ENCODE measurements at places on chromosomes 5 and 9.

DNA sequence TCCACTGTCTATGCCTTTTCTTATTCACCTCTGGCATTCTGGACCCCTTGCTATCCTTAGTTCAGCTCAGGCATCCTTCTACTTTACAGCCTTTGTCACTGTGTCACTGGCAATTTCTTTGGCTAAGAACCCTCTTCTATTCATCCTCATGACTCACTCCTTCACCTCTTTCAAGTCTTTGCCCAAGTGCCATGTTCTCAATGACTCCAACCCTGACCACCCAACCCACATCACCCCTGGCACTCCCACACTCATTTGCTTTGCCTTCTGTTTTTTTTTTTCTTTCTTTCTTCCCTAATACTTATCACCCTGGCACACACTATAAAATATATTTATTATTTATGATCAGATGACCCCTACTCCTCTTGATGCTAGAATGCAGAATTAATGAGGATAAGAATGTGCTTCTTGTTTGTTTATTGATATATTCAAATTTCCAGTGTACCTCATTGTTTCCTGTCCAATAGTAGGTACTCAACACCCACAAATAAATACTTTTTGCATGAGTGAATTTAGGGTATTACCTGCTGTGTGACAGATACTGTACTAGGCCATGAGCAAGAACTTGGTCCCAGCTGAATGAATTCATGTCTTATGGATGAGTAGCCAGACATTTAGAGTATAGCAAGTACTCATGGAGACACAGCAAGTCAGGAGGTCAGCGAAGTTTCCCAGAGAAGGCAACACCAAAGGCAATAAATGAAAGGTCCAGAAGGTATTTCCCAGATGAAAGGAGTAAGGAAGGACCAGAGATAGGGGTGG is 236.1 kb downstream of the PAPPA start:
- no peak for DNase-seq

- DNase-seq = peak; percentile 11
Observed at GRCh38 chr9:135062254-135062653, 25.2 kb upstream of the OLFM1 start.

GRCh38 chr5:160230686-160231527 is 1.6 kb downstream of the FABP6 start:
- no peak for DNase-seq

GRCh38 chr9:111481885-111482636 is 2.1 kb downstream of the ECPAS start:
- peak; percentile 57 for DNase-seq

DNA sequence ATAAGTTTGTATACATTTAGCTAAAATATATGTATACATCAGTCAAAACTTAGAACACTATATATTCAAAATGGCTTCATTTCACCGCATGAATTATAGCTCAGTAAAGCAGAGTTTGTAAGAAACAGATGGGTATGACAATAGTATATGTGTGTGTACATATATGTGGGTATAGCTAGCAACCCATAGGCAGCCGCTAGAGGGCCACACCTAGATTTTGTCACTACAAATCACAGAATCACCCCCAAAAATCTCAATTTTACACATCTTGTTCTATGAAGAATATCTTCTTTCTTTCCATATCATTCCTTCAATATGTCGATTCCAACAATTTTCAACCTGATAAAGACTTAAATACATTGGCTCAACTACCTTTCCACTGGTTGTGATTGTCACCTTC is 357.8 kb upstream of the CCNG1 start:
- DNase-seq = peak; percentile 54

- no peak for DNase-seq
Observed at GRCh38 chr9:114883709-114884108, 46.7 kb downstream of the TNFSF8 start.

- DNase-seq = no peak
Observed at GRCh38 chr5:55427157-55427556, 107.6 kb downstream of the PLPP1 start.

DNA sequence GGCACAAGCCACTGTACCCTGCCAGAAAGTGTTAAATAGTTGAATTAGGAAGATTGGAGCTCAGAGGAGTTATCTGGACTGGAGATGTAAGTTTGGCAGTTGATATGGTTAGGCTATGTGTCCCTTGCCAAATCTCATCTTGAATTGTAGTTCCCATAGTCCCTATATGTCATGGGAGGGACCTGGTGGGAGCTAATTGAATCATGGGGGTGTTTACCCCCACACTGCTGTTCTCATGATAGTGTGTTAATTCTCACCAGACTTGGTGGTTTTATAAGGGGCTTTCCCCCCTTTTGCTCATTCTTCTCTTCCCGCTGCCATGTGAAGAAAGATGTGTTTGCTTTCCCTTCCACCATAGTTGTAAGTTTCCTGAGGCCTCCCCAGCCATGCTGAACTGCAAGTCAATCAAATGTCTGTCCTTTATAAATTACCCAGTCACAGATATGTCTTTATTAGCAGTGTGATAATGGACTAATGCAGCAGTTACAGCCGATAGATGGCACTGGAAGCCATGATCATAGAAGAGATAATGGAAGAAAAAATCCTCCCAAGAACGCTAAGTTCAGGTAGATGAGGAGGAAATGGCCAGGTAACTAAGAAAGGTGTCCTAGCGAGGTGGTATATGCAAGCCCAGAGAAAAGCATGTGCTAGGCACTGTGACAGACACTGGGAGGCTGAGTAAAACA is 51.4 kb downstream of the TNFSF8 start:
- no peak for DNase-seq

DNA sequence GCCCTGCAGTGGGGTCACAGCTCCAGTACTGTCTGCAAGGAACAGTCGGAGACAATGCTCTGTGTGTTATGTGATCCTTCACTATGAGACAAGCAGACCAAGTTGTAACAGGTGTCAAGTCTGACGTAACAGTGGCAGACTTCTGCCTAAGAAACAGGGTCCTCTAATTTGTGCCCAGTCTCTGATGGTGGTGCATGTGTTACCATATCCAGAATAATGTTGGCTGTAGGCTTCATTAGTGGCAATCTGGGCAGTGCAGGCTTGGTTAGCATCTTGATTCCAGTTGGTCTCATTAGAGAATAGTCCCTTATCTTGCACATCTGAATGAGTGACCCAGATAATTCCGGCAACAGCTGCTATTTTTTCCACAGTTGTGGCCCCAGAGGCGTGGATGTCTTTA is 33.8 kb downstream of the ZNF131 start:
- DNase-seq = no peak

DNA sequence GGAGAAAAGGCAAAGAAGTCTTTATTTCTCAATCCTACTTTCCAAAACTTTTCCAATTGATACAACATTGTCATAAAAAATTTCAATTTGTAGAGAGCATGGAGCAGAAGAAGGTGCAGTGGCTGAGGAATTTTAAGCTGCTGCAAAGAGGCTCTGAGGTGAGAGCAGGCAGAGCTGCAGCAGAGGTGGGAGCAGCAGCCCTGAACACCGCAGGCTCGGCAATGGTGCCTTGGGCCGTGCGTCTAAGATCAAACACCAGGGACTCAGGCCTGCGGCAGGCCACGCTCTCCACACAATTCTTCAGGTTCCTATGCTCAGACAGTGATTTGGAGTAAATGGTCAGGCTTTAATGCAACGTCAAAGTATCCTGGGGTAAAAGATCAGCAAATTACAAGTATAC is 46.3 kb downstream of the SIL1 start:
- peak; percentile 65 for DNase-seq

- peak; percentile 81 for DNase-seq
Observed at GRCh38 chr5:131264451-131265099, 722 bp downstream of the CDC42SE2 start.

DNA sequence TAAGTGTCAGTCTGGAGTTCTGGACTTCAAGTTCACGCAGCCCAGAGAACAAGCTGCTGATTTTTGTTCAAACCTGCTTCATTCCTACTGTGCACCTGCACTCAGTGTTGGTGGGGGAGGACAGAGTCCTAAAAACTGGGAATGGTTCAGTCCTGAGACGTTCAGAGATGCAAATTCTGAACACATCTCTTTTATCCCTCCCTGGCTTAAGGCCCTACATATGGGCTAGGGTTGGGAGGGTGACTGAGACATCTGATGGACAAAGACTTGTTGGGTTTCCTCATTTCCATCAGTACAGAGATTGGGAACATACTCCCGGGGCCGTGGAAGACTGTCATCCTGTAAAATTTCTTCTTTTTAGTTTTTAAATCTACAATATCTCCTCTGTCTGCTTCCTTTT is 83.0 kb upstream of the TTC23L start:
- no peak for DNase-seq

GRCh38 chr5:113125371-113125770 is 148.8 kb downstream of the DCP2 start:
- no peak for DNase-seq

GRCh38 chr5:91182763-91183162 is 200.4 kb downstream of the ARRDC3 start:
- peak; percentile 50 for DNase-seq

DNA sequence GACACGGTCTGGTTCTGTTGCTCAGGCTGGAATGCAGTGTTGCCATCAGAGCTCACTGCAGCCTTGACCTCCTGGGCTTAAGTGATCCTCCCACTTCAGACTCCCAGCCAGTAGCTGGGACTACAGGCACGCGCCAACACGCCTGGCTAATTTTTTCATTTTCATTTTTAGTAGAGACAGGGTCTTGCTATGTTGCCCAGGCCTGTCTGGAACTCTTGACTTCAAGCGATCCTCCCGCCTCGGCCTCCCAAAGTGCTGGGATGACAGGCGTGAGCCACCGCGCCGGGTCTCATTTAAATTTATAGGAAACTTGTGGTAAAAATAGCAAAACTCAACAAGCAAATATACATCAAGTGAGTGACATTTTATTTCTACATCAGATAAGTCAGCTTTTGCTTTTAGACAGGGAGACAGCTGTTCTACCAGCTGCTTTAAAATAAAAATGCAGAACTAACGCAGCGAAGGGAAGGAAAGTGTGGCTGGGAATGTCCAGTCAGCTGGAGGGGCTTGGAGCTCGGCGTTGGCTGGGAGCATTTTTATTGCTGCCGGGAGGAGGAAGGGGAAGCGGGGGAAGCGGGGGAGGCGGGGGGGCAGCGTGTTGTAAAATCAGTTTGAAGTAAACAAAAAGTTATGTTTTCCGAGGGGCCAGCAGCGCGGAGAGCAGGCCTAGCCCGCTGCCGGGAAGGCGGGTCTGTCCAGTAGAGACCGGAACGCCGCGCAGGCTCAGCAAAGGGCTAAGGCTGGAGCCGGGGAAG is 707 bp upstream of the ZFYVE16 start:
- peak; percentile 42 for DNase-seq

DNA sequence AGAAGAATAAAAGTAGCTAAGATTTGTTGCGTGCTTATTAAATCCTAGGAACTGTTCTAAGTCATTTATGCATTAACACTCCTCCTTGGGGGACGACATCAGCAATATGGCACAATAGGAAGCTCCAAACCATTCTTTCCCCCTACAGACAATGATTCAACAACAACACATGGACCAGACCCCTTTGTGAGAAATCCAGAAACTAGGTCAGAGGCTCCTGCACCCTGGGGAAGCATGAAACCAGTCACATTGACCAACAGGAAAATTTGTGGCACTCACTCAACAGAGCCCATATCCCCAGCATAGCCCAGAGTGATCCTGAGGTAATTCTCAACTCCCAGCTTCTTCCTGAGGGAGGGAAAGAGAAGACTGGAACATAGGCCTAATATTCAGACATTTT is 294.4 kb downstream of the HINT1 start:
- no peak for DNase-seq

- no peak for DNase-seq
Observed at GRCh38 chr5:138488481-138488945, 23.2 kb downstream of the EGR1 start.

DNA sequence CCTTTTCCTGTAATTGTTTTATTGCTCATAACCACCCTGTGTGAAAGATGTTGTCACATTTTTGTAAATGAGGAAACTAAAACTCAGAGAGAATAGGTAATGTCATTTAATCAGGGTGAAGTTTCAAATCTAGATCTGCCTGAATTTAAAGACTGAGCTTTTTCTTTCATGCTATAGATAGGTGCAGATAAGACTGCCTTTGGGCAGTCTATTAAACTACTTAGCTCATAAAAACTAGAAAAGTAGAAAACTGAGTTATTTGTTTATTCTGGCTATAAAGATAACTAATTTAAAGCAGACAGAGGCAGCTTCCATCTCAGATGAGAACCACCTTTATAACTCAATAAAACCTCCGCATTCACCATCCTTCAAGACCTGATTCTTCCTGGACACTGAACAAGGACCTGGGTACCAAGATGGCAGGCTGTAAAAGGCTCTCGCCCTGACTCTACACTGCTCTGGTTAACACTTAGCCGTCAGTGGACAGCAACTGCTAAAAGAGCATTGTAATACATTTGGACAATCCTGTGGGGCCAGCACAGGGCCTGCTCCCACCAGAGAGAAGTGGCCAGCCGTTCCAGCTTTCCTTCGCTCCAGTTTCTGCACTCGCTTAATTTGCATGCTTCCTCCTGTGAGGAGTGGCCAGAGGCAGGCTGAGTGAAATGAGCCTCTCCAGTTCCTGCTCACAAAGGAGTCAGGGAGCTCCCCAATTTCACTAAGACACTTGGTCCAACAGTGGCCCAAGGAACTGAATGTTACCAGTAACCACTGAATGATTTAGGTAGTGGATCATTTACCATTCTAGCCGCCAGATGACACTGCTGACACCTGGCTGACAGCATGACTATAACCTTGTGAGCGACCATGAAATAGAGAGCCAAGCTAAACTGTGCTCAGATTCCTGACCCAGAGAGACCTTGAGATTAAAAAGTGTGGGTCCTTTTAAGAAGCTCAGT is 566.4 kb downstream of the EFNA5 start:
- peak; percentile 73 for DNase-seq

DNA sequence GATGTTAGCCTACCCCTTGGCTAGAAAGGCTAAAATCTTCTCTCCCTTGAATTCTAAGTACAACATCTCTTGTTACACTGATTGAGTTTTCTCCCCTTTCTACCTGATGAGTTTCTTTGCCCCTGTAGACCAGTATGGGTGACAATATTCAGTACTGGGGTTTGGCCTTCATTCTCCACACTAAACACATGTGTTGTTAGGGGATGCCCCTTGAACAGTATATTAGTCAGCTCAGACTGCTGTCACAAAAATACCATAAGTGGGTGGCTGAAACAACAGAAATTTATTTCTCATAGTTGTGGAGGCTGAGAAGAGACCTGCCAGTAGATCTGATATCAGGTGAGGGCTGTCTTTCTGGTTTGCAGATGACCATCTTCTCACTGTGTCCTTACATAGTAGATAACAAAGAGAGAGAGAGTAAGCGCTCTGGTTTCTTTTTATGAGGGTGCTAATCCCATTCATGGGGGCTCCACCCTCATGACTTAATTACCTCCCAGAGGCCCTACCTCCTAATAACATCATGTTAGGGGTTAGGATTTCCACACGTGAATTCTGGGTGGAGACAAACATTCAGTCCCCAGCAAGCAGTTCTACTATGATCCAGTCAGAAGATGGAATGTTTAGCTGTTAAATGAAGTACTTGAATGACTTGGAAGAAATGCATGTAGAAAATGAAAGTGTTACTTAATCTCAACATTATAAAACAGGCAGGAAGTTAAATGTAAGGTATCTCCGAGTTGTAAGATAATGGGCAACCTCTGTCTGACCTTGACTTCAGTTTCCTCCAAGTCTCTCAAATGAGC is 17.5 kb downstream of the VLDLR start:
- DNase-seq = no peak

- DNase-seq = no peak
Observed at GRCh38 chr5:151086905-151087360, 6.1 kb upstream of the TNIP1 start.

Data from endodermal cell (in vitro differentiated cells).